ENCODE measurements at places on chromosomes 1 and 21. TPM values are rescaled to one million over a fixed set of nuclear protein-coding genes. Genes with fewer than 3 reads are reported as not detected.

The OR2T11 gene
- total RNA-seq, result not detected

DNA sequence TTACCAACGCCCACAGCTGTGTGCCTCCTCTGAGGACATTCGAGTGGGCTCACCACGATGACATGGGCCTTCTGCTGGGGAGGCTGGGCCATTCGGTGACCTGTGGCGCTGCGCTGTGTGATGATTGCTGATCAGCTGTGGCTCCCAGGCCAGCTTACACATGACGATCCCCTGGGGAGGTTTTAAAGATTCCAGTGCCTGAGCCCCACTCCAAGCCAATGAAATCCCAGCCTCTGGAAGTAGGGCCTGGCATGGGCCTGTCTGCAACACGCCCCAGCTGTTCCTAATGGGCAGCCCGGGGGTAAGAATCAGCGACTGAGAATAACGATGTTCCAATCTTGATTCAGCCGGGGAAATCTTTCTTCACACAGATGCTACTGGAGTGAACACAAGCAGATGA is 153.7 kb downstream of the KCNJ6 start:
- DNase-seq, result no peak

GRCh38 chr1:95532335-95532734 is 298.3 kb downstream of the RWDD3 start:
- DNase-seq, result no peak

DNA sequence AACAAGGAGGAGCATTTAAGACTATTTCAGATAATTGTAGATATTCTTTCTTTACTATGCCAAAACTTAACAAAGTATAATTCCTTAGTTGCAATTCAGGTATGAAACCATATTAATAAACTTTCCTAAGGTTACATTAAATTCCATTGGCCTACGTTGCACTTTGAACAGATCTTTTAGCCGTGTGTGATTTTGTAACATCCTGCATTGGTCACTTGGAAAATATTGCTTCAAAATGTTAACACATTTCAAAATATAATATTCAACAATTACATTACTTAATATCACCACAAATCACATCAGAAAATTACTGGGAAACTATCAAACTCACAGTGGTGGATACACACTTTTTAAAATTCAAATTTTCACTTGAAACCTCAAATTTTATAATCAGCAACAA is 20.2 kb downstream of the ETS2 start:
- no peak for DNase-seq

DNA sequence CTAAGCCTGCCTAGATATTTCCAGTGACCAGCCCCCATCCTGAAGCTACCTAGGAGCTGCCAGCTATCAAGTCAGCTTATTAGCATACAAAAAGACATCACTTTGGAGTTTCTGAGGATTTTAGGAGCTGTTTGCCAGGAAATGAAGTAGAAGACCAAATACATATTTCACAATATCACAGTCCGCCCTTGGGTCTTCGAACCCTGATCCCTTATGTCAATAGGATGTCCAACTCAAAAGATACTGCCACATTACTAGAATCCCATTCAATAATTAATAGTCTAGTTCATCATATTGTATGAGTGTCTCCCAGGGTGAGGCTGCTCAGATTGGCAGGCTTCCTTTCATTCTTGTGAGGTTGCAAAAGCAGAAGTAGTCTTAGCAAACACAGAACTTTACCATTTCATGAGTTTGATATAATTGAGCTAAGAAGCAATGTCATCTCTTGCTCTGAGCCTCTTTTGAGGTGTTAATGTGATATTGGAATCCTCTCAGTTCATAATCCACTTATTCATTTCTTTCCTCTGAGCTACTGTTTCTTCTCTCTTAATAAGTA is 13.6 kb downstream of the IPO9 start:
- DNase-seq, result no peak

DNA sequence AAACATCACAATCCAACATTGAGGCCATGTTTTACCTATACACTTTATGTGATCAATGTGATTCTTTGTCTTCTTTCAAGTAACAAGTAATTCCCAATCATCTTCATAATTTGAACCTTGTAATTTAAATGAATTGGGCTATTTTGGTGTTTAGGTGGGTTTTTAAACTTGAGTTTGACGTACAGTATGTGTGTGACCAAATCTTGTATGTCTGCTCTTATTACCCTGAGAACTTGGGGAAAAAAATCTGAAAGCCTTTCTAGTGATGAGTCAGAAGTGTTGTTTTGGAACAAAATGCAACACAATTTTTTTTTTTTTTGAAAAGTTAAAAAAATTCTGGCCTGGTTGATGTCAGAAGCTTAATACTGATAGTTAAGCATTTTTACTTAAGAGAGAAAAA is 68.5 kb downstream of the HHAT start:
- DNase-seq, result no peak

- DNase-seq, result no peak
These were observed 431 bp downstream of the EEIG2 start for GRCh38 chr1:108560189-108560873.

The PNRC2 gene
- total RNA-seq, result 126 TPM

DNA sequence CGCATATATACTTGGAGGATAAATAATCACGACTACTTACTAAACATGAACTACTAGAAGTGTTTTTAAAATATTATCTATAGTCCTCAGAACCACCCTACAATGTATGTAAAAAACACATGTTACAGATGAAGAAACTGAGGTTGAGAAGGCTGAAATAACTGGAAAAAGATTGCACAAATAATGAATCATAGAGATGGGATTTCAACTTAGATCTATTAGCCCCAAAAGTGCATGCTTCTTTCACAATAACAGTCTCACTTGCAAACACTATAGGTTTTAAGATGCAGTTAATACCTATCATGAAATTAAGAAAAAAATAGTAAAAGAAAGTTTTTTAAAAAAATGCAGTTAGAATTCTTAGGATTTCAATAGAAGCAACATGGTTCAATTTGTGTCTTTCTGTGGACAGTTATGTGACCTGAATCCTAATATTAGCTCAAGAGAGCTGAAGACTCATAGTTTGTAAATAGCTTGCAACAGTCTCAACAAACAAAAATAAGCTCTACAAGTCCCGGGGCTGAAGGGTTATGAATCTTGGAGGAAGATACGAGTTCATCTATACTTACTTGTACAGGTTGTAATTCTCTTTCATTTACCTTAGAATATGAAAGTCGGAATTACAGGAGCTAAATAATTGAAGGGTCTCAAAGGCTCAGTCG is 58.6 kb upstream of the NTPCR start:
- no peak for DNase-seq

The SLFNL1 gene
- total RNA-seq, result 0.16 TPM

DNA sequence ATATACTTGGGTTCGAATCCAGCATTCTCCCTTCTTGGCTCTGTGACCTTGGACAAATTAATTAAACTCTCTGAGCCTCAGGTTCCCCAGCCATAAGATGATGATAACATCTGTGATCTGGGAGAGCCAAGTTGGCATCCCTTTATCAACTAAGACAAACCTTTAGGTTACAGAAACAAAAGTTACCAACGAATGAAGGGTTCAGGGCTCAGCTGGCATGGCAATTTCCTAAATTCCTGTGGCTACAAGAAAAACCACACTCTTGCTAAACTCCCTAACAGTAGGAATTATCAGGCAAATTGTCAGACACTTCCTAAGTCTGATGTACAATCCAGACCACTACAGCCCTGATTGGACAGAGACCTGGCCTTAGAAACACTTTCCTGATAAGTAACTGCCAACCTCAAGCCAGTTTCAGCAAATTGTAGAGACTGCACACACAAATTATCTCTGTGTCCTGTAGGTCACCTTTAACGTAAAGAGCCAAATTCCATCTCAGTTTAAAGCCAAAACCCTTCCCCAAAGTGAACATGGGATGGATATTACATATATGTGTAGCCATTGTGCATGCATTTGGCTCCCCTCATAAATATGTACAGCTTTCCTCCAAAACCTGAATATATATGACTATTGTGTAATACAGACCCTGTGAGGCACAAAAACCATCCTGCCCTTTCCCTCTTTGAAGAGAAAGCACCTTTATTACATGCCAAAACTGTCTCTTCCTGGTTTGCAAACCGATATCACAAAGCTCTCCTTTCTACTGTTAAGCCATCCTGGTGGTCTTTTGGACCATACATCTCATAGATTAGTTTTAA is 39.5 kb upstream of the EDARADD start:
- DNase-seq, result no peak

The TNN gene
- 1.9 TPM for total RNA-seq

- DNase-seq, result no peak
These were observed 58.4 kb downstream of the AGPAT3 start for GRCh38 chr21:43923391-43923790.

- no peak for DNase-seq
These were observed 63.2 kb downstream of the TTC3 start for GRCh38 chr21:37136261-37136660.

GRCh38 chr1:100868364-100868995 is 26.2 kb downstream of the EXTL2 start:
- DNase-seq, result no peak

DNA sequence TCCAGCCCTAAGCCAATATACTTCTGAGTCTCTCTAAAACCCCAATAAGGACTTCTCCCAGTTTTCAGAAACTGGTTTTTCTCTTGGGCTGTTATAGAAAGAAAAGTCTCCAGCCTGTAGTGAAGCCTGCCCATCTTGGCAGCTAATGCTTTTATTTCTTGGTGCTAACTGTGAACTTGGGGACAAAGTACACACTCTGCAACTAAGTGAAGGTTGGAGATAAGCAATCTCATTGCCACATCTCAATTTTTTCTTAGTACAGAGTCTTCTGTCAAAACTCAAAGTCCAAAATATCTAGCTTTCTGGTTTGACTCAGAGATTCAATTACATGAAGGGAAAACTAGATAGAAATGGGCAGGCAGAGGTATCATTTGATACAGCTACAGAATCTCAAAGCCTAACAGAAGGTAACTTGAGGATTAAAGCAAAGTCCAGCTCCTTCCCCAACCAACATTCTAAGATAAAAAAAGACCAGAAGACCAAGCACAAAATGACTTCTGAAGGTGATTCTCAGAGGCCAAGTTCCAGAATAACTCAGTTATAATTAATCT is 14.0 kb downstream of the AK2 start:
- no peak for DNase-seq

GRCh38 chr1:6301526-6301925 is 40.6 kb upstream of the GPR153 start:
- DNase-seq, result no peak

The RNU1-4 gene
- under 0.01 TPM for total RNA-seq

GRCh38 chr1:31932491-31933316 is 5.5 kb downstream of the PTP4A2 start:
- DNase-seq, result no peak

DNA sequence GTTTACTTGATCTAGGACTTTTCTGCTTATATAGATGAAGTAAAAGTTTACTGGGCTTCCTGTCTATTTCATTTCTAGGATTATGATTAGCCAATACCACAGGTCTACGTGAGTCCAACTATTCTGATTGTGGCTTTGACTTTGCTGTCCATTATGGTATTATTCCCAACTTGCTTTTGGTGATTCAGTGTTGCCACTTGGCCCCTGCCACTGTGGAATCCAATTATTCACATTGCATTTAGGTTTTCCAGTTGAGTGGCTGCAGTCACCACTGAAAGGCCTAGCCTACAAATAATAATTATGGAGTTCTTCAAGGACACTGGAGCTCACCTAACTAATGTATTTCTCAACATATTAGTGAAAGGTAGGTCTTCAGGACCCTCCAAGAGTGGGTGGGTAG is 574.3 kb upstream of the USP24 start:
- DNase-seq, result no peak

DNA sequence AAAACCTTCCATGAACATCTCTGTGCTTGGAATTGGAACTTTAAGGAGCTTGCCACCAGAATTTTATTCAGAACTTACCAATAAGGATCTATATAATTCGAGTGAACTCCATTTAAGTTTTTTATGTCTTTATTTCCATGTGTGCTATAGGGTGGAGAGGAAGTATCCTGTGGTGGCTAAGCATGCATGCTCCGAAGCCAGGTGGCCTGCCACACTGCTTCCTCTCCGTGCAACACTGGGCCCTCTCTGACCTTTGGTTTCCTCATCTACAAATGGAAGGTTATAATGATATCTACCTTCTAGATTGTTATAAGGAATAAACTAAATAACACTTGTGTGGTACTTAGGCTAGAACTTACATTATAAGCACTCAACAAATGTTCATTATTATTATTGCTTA is 382.1 kb downstream of the PTPRC start:
- DNase-seq, result no peak

DNA sequence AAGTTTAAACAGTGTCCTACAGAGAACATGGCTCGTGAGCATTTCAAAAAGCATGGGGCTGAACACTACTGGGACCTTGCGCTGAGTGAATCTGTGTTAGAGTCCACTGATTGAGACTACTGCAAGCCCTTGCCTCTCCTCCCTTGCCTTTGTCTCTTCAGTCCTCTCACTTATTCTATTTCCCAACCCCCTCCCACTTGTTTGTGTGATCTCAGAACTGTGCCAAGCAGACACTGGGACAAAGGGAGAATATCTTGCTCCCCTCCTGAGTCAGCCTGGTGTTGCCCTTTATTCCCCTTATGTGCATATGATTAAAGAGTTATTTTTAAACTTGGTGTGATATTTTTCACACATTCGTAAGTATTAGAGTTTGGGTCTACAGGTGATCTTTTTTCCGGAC is 11.1 kb upstream of the RPRD2 start:
- no peak for DNase-seq

- no peak for DNase-seq
These were observed 20.1 kb downstream of the TP73 start for GRCh38 chr1:3672231-3672970.

DNA sequence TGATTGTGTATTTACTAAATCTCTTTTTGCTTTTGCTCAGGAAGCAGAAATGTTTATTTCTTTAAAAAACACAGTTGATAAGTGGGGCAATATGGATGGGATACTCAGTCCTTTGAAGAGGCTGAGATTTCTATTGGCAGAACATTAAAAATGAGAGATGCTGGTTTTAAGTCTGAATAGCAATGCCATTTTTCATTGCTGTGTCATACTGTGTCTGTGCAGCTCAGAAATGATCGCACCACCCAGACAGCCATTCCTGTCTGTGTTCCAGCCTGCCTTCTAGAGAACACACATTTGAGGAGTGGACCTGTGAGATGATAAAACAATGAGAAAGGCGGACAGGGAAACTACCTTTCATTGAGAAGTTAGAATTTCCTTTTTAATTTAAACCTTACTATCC is 231.2 kb upstream of the USP24 start:
- DNase-seq, result no peak

The FABP3 gene
- total RNA-seq, result 7.9 TPM

DNA sequence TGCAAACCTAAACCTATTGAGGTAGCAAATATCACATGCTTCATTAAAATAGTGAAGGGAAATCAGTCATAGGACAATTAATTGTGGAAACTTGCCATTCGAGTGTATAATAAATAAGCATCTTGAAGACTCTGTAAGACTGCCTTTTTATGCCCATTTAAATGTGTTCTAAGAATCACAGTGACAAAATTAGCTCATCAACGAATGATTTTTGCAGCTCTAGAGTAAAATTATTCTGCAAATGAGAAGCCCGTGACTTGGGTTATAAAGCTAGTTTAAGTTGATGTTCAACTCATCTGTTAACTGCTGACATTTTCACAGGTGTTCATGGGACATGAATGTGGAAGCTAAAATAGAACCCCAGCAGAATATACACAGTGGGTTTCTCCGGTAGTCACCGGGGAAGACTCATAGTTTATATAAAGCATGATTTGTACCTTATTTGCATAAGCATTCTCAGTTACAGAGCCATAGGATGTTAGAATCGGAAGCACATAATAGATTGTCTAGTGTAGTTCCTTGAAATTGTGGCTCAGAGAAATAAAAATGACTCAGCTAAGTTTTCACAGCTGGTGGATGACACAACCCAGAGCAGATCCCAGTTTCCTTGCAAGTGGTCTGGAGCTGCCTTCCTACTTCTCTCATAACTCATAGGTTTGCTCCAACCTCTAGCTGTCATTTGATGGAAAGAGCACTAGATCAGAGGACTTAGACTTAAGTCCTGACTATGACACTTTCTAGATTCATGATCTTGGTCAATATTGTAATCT is 107.3 kb downstream of the UCHL5 start:
- no peak for DNase-seq
